ENCODE measurements at places on chromosomes 12 and 14. TPM values are rescaled to one million over a fixed set of nuclear protein-coding genes. Genes with fewer than 3 reads are reported as not detected.
A peak's percentile ranks its signal among the peaks of the same experiment; 100 is the strongest.

DNA sequence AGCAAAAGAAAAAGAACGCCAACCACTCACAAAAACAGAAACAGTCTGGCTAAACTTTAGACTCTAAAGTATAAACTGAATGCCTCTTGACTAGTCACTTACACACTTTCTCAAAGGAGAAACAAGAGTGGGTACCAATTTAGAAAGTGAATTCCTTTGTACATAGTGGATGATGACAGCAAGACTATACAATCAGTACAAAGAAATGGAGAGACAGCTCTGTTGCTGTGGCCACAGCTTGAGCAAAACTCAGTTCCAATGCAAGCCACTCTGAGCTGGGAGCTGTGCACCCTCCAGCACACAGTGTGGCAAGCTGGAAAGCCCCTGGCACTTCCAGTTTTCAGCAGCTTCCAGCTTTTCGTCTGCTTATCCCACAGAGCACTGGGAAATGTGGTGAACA, 21.7 kb downstream of the NT5DC3 start:
- H3K4me1 ChIP-seq: no peaks in the 10 kb centered on the region
- 0 out of 3 replicates have a peak, but pooled peaks cover 9% of the 10 kb centered on the region for H3K36me3 ChIP-seq
- no peak overlapping the region for H3K4me3 ChIP-seq
- no peak overlapping the region for H3K27ac ChIP-seq
- DNase-seq: no peak

- no peak for DNase-seq
- H3K27ac ChIP-seq: no peak overlapping the region
These were observed 98.2 kb downstream of the ZFP36L1 start for GRCh38 chr14:68694516-68695235.

- peaks cover 24% of the 10 kb centered on the region for H3K4me1 ChIP-seq
- no peak overlapping the region for H3K4me3 ChIP-seq
These were observed 4.6 kb downstream of the MARCHF9 start for GRCh38 chr12:57759360-57759980.

- peaks cover 75% of the 10 kb centered on the region for H3K36me3 ChIP-seq
- no peaks in the 10 kb centered on the region for H3K4me1 ChIP-seq
- no peak for DNase-seq
- no peaks in the 10 kb centered on the region for H3K27me3 ChIP-seq
- H3K27ac ChIP-seq: no peak overlapping the region
These were observed 19.7 kb upstream of the RAB35 start for GRCh38 chr12:120136093-120136770.

- DNase-seq: no peak
- H3K4me1 ChIP-seq: no peaks in the 10 kb centered on the region
- H3K27ac ChIP-seq: no peak overlapping the region
- no peaks in the 10 kb centered on the region for H3K36me3 ChIP-seq
These were observed 49.9 kb downstream of the KCNMB4 start for GRCh38 chr12:70415987-70416386.

GRCh38 chr12:54175200-54175963, 13.4 kb downstream of the SMUG1 start:
- no peak overlapping the region for H3K27ac ChIP-seq
- H3K4me1 ChIP-seq: peaks cover 13% of the 10 kb centered on the region
- no peak for DNase-seq
- no peak overlapping the region for H3K4me3 ChIP-seq
- peaks cover 35% of the 10 kb centered on the region for H3K27me3 ChIP-seq

GRCh38 chr12:54431911-54432814, 13.1 kb upstream of the ITGA5 start:
- peaks cover 13% of the 10 kb centered on the region for H3K4me1 ChIP-seq
- no peak for DNase-seq
- no peak overlapping the region for H3K27ac ChIP-seq

DNA sequence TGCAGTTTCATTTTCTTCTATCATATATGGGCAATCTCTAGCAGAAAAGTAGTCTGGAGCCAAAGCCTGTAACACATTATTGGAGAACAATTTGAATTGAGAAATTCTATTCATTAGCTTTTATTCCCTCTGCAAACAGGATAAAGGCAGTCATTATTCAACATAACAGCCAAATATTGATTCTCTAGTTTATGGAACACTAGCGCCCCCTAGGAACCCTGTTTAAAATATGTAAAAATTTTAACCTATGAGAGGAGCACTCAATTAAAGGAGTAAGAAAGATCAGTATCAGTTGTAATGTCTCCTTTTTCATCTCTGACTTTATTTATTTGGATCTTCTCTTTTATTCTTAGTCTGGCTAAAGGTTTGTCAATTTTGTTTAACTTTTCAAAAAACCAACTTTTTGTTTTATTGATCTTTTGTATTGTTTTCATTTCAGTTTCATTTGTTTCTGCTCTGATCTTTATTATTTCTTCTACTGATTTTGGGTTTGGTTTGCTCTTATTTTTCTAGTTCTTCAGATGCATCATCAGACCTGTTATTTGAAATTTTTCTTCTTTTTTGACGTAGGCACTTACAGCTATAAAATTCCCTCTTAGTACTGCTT, 4.8 kb upstream of the LMNTD1 start:
- DNase-seq: peak; percentile 11
- H3K36me3 ChIP-seq: no peaks in the 10 kb centered on the region
- H3K4me1 ChIP-seq: no peaks in the 10 kb centered on the region
- H3K4me3 ChIP-seq: no peak overlapping the region
- H3K27me3 ChIP-seq: no peaks in the 10 kb centered on the region

- no peaks in the 10 kb centered on the region for H3K4me1 ChIP-seq
- H3K4me3 ChIP-seq: no peak overlapping the region
- H3K27me3 ChIP-seq: no peaks in the 10 kb centered on the region
- no peak overlapping the region for H3K27ac ChIP-seq
- peaks cover 13% of the 10 kb centered on the region for H3K36me3 ChIP-seq
- DNase-seq: no peak
These were observed 34.0 kb downstream of the SH2B3 start for GRCh38 chr12:111439657-111440151.

- no peak overlapping the region for H3K27ac ChIP-seq
- peaks cover 4% of the 10 kb centered on the region for H3K36me3 ChIP-seq
- no peak for DNase-seq
- no peaks in the 10 kb centered on the region for H3K27me3 ChIP-seq
- no peak overlapping the region for H3K4me3 ChIP-seq
- H3K4me1 ChIP-seq: peaks cover 84% of the 10 kb centered on the region
These were observed 28.3 kb downstream of the ADIPOR2 start for GRCh38 chr12:1719139-1719538.

GRCh38 chr14:30196861-30197260, 269.2 kb upstream of the PRKD1 start:
- H3K4me3 ChIP-seq: no peak overlapping the region
- no peak overlapping the region for H3K27ac ChIP-seq
- H3K4me1 ChIP-seq: no peaks in the 10 kb centered on the region
- no peaks in the 10 kb centered on the region for H3K36me3 ChIP-seq
- no peaks in the 10 kb centered on the region for H3K27me3 ChIP-seq

DNA sequence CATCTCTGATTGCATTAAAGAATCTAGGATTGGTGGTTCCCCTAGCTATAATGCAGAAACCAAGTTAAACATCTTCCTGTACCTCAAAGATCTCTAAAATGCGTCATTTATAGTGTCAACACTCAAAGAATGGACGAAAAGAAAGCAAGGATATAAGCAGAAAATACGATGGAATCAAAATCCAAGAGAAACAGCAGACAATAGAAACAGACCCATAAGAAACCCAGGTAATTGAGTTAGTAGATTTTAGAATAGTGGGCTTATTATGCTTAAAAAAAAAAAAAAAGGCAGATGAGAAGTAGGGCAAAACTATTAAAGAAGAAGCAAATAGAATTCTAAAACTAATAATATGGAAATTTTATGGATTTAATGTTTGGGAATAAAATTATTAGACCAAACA, 44.4 kb downstream of the USP15 start:
- no peaks in the 10 kb centered on the region for H3K27me3 ChIP-seq
- DNase-seq: no peak
- no peak overlapping the region for H3K27ac ChIP-seq
- no peak overlapping the region for H3K4me3 ChIP-seq
- no peaks in the 10 kb centered on the region for H3K4me1 ChIP-seq
- peaks cover 37% of the 10 kb centered on the region for H3K36me3 ChIP-seq

DNA sequence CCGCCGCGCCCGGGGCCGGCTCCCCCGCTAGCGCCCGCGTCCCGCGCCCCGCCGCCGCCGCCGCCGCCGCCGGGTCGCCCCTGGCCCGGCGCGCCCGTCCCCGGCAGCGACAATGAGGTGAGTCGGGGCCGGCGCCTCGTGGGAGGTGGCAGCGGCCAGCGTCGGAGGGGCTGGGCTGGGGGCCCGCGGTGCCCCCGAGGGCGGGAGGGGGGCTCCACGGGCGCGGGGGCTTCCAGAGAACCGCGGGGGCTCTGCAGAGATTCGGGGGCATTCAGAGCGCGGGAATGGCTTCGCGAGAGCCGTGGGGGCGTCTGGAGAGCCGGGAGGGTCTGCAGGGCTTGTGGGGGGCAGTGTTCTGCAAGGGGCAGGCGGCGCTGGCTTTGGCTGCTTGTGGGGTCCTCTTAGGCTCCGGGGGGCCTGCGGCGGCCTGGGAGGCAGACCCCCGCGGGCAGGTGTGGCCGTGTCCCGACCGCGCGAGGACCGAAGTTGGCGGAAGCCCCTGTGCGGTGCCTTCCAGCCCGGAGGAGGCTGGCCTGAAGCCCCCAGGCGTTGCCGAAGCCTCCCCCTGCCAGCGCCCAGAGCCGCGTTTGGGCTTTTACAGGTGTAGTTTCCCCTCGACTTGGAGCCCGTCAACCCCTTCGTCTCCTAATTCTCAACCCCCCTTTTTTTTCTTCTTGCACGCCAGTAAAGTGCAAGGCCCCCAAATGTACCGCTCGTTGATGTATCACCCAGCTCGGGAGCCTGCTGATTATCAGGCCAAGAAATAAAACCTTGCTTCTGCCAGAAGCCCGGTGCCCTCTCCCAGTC, 93.1 kb upstream of the EVL start:
- H3K4me1 ChIP-seq: peaks cover 38% of the 10 kb centered on the region
- H3K27ac ChIP-seq: peak overlapping the region; percentile 30
- no peaks in the 10 kb centered on the region for H3K36me3 ChIP-seq
- H3K4me3 ChIP-seq: peak overlapping the region; percentile 92
- H3K27me3 ChIP-seq: peaks cover 31% of the 10 kb centered on the region

DNA sequence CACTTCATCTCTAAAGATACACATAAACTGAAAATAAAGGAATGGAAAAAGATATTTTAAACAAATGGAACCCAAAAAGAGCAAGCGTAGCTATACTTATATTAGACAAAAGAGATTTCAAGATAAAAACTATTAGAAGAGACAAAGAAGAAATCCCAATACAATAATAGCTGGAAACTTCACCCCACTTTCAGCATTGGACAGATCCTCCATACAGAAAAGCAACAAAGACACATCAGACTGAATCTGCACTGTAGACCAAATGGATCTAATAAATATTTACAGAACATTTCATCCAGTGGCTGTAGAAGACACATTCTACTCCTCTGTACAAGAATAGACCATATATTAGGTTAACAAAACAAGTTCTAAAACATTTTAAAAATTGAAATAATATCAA, 117.6 kb upstream of the PDE3A start:
- no peaks in the 10 kb centered on the region for H3K36me3 ChIP-seq
- no peak overlapping the region for H3K27ac ChIP-seq
- no peaks in the 10 kb centered on the region for H3K4me1 ChIP-seq
- H3K27me3 ChIP-seq: no peaks in the 10 kb centered on the region
- H3K4me3 ChIP-seq: no peak overlapping the region

DNA sequence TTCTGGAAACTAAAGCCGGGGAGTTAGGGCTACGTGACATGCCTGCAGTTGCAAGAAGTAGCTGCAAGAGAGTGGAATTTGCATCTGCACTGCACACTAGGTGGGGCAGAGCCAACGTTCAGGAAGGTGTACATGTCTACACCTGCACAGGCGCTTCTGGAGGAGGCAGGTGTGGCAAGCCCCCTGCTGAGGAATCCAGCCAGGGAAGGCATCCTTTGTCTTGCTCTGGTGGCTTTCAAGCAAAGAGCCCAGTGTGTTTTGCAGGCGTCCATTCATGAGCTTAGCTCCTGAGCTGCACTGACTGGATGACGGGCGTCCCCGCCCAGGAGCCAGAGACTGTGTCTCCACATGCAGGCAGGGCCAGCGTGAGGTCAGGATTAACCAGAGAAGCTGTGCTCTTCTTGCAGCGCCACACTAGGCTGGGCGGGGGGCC, 116.3 kb downstream of the ZFP36L1 start:
- no peak overlapping the region for H3K4me3 ChIP-seq
- no peaks in the 10 kb centered on the region for H3K36me3 ChIP-seq
- no peaks in the 10 kb centered on the region for H3K27me3 ChIP-seq
- peak; percentile 39 for DNase-seq
- peaks cover 54% of the 10 kb centered on the region for H3K4me1 ChIP-seq
- no peak overlapping the region for H3K27ac ChIP-seq

- no peak overlapping the region for H3K27ac ChIP-seq
- peaks cover 6% of the 10 kb centered on the region for H3K27me3 ChIP-seq
- no peak for DNase-seq
- H3K36me3 ChIP-seq: no peaks in the 10 kb centered on the region
- H3K4me1 ChIP-seq: no peaks in the 10 kb centered on the region
These were observed 51.8 kb upstream of the PSMC1 start for GRCh38 chr14:90204516-90204915.

- H3K4me3 ChIP-seq: no peak overlapping the region
- no peaks in the 10 kb centered on the region for H3K27me3 ChIP-seq
- DNase-seq: no peak
- H3K27ac ChIP-seq: no peak overlapping the region
These were observed 164.6 kb downstream of the GCH1 start for GRCh38 chr14:54738009-54738408.

GRCh38 chr14:92500491-92500941, 13.1 kb upstream of the RIN3 start:
- peaks cover 4% of the 10 kb centered on the region for H3K27me3 ChIP-seq
- peaks cover 62% of the 10 kb centered on the region for H3K4me1 ChIP-seq
- peak; percentile 67 for DNase-seq
- no peak overlapping the region for H3K4me3 ChIP-seq
- H3K36me3 ChIP-seq: no peaks in the 10 kb centered on the region
- no peak overlapping the region for H3K27ac ChIP-seq

GRCh38 chr14:35480119-35480769, 53.7 kb upstream of the INSM2 start:
- no peaks in the 10 kb centered on the region for H3K36me3 ChIP-seq
- DNase-seq: no peak
- H3K4me3 ChIP-seq: no peak overlapping the region

GRCh38 chr14:79586989-79587598, 624.2 kb downstream of the DIO2 start:
- DNase-seq: no peak
- H3K4me1 ChIP-seq: no peaks in the 10 kb centered on the region
- no peak overlapping the region for H3K4me3 ChIP-seq
- H3K27me3 ChIP-seq: no peaks in the 10 kb centered on the region
- no peak overlapping the region for H3K27ac ChIP-seq

- no peak overlapping the region for H3K27ac ChIP-seq
- H3K4me3 ChIP-seq: no peak overlapping the region
- H3K27me3 ChIP-seq: no peaks in the 10 kb centered on the region
- H3K36me3 ChIP-seq: peaks cover 5% of the 10 kb centered on the region
- DNase-seq: no peak
These were observed 41.2 kb downstream of the SLC39A9 start for GRCh38 chr14:69439521-69440270.

The ZNF891 gene
- total RNA-seq: 1.8 TPM

The RERGL gene
- total RNA-seq: not detected

The ANKS1B gene
- total RNA-seq: not detected

The OAS1 gene
- 7.5 TPM for total RNA-seq

The OR5AU1 gene
- not detected for total RNA-seq

The BBOF1 gene
- 2.3 TPM for total RNA-seq

The FOXG1 gene
- total RNA-seq: not detected

The KRT74 gene
- total RNA-seq: not detected

The DNAJC22 gene
- 23.0 TPM for total RNA-seq

All from HepG2 (cell line).